ENCODE measurements at places on chromosomes 1 and 21.
A peak's percentile ranks its signal among the peaks of the same experiment; 100 is the strongest.

- DNase-seq, result no peak
These were observed 50.3 kb downstream of the SYT2 start for GRCh38 chr1:202659974-202660373.

DNA sequence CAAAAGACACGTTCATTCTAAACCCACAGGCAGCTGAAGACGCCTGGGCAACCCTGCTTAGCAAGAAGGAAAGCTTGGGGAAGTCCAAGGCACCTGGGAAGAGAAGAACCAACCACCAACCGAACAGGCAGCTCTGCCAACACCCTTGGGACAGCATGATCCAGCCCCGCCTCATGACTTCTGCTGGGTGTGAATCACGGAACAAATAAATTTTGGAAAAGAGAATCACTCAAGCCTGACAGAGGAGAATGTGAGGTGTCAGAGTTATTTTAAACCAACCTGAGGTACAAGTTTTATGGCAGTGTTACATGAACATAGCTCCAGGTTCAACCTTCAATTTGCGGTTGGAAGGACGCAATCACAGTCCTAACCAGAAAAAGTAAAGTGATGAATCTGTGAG lies 10.0 kb upstream of the PADI4 start:
- DNase-seq, result no peak

GRCh38 chr1:2969845-2970291 lies 51.4 kb upstream of the ACTRT2 start:
- DNase-seq, result no peak

- DNase-seq, result no peak
These were observed 9.4 kb upstream of the CAPN9 start for GRCh38 chr1:230737622-230738262.

GRCh38 chr1:87151500-87152421 lies 176.9 kb upstream of the LMO4 start:
- DNase-seq, result peak; percentile 77

- DNase-seq, result no peak
These were observed 18.1 kb downstream of the KIAA0040 start for GRCh38 chr1:175174309-175175102.
